Mesenchymal stem cell (in vitro differentiated cells and primary cell): ENCODE measurements at places on chromosomes 16 and 17.
A peak's percentile ranks its signal among the peaks of the same experiment; 100 is the strongest.

DNA sequence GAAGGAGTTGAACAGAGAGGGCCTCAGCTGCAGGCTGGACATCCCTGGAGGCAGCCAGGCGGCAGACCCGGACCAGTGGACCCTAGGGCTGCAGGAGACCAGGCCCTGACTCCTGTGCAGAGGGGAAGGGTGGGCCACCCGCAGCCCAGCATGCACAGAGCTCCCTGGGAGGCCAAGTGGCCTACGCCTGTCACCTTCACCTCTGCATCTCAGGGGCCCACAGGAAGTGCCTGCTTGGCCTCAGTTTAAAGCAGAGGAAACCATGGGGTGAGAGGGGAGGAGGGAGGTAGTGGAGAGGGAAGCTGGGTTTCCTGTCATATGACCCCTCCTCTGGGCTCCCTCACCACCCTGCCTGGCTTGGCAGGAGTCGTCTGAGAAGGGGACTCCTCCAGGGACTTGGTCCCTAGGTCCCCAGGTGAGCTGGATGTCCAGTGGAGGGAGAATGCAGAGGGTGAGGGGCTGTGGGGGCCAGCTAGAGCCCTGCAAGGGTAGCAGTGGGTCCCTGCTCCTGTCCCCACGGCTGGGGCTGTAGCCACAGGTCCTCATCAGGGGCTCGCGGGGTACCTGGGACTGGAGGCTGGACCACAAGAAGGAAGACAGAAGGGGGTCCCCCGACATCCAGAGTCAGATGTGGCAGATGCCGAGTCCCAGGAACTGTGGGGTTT is at the start of gene TMC8:
TMC8 (plus strand) TSS at position 335 of the 665 bp plus-strand sequence. CDS start 818 bp downstream, outside the sequence.
- no peak for DNase-seq

DNA sequence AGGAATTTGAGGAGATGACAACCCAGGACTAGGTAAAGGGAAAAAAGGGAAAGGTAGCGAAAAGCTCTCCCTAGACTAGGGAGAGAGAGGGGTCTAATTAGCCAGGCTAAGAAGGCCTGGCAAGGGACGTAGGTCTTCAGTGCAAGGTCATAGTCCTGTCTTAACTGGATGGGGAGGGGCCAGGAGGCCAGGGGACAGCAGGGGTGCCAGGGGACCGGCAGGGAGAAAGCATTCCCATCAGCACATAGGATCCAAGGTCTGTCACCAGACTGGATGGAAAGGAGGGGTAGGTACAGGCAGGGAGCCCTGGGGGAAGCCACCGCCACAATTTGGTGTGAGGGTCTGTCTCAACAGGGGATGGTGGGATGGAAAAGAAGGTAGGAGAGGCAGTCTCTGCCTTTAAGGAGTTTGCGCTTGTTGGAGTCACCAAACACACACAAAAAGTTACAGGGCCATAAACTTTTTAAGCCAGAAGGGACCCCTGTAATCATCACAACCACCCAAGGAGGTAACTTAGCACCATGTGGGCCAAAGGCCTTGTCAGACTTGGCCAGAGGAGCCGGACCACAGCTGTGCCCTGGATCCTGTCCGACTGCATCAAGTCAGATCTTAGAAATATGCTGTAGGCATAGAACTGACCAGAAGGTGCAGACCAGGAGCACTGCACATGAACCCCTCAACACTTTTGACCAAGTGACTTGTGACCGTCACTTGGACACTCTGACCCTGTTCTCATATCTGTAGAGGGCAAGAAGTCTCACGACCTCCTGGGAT is 10.0 kb downstream of the AXIN2 start:
- no peak for DNase-seq

GRCh38 chr17:73429440-73430164 is 117.8 kb upstream of the CDC42EP4 start:
- DNase-seq = peak; percentile 69

GRCh38 chr16:88982286-88983084 is 5.5 kb upstream of the CBFA2T3 start:
- DNase-seq = no peak

DNA sequence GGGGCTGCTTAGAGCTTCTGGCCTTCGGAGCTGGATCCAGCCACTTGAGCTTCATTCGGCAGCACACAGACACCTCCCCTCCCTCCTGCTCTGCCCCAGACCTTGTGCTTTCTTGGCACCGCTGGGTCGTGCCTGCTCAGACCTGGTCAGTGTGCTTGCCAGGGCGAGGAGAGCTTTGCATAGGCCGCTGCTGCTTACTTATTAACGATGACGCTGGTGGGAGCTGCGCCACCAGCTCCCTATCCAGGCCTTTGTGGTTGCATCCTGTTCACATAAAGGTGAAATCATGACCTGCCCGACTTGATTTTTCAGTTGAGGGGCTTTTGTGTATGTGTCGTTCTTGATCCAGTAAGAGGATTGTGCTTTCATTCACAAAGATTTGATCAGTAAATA is 101.1 kb downstream of the MSI2 start:
- no peak for DNase-seq

GRCh38 chr17:81593105-81593871 is 41.1 kb upstream of the FAAP100 start:
- DNase-seq = no peak

GRCh38 chr17:74810699-74811485 is 34.7 kb upstream of the NAT9 start:
- no peak for DNase-seq

DNA sequence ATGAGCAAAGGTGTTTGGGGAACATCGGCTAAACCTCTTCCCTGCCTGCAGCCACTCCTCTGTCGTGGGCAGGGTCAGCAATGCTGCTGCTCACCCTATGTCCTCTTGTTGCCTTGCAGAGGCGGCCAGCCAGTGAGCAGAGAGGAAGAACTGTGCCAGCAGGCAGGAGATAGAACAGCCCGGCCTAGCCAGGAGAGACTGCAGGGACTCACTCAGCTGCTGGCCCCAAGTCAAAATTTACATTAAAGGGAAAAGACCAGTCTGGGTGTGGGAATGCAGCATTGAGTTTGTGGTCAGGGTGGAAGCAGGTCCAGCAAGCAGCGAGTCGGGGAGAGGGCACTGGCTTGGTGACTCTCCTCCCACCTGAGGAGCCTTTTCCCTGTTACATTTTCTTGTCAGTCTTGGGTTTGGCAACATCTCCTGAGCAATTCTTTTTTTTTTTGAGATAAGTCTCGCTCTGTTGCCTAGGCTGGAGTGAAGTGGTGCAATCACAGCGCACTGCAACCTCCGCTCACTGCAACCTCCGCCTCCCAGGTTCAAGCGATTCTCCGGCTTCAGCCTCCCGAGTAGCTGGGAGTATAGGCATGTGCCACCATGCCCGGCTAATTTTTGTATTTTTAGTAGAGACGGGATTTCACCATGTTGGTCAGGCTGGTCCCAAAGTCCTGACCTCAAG is 22.7 kb downstream of the LIG3 start:
- no peak for DNase-seq

- DNase-seq = peak; percentile 89
Measured at GRCh38 chr17:50953831-50954601, 87.9 kb upstream of the TOB1 start.

DNA sequence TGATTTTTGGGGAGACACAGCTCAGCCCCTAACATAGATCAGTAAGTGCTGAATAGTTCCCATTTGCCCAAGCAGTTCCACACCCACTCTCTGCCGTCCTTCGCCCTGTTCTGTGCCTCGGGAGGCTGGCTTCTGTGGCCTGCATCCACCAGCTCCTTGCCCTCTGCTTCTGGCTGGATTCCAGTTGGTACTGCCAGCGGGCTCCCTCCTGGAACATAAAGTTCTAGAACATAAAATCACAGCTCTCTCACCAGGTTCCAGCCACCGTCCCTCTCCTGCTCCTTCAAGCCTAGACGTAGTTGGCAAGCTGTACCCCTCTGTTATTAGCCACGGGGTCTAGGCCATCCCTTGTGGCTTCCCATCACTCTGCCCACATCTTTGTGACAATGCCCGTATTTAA is 3.9 kb upstream of the MRPS23 start:
- no peak for DNase-seq

- no peak for DNase-seq
Measured at GRCh38 chr17:17356931-17357270, 53.7 kb downstream of the NT5M start.

GRCh38 chr16:72108353-72109102 is 14.9 kb downstream of the DHX38 start:
- no peak for DNase-seq

DNA sequence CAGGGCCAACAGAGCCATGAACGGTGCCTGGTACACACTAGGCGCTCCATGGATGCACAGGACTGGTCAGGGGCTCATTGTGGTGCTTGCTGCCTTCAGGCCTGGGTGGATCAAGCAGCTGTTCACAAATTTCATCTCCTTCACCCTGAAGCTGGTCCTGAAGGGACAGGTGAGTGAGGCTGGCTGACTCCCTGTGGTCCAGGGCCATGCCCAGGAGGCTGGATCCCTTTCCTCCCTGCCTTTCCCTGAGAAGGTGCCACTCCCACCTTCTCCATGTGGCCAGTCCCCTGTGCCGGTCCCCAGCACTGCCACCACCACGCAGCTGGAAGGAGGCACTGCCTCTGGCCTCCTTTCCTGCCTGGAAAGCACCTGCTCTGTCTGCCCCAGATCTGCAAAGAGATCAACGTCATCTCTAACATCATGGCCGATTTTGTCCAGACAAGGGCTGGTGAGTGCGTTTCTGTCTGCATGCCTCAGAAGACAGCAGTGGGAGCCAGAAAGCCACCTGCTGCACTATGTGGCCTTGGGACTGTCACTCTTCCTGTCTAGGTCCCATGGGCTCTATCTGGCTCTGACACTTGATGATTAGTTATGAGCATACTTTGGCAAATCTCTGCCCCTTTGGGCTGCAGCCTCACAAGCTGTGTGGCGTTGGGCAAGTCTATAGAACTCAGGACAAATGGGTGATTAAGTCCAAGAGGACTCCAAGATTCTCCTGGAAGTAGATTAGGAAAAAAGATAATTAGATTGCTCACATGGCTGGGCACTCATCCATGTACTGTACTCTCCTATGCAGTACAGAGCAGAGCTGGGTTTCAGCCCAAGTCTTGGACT is 9.4 kb downstream of the CETP start:
- no peak for DNase-seq

GRCh38 chr17:82435103-82435502 is 15.4 kb downstream of the CYBC1 start:
- peak; percentile 9 for DNase-seq

DNA sequence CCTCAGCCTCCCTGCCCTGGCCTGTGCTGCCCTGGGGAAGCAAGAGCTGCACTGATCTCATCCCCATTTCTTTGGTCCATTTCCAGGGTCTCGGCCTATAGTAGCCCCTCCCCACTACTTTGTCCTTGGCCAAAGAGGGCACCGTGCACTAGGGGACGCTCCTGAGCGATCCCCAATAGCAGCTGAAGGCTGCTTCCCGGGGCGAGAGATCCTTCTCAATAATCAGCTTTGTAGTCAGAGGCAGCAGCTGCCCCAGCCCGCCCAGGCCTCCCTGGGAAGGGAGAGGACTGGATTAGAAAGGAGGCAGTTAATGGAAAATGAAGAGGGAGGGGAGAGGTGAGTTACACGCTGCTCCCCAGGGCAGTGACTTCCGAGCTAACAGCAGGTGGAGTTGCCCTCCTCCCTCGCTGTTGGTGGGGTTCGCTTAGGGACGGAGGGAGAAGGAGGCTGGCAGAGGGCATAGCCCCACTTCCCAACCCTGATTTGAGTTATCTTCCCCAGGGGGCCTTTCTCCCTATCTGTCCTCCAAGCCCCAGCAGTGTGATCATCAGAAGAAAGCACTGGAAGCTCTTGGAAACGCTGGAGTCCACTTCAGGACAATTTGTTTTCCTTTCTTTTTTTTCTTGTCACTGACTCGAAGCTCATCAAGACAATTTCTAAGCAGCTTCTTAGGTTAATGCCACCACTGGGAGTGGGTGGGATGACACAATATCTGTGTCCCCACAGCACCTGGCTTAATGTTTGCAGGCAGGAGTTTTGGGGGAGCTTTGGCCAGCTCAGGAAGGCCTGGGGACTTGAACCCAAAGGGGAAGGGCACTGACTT is 2.6 kb downstream of the MXRA7 start:
- peak; percentile 49 for DNase-seq

DNA sequence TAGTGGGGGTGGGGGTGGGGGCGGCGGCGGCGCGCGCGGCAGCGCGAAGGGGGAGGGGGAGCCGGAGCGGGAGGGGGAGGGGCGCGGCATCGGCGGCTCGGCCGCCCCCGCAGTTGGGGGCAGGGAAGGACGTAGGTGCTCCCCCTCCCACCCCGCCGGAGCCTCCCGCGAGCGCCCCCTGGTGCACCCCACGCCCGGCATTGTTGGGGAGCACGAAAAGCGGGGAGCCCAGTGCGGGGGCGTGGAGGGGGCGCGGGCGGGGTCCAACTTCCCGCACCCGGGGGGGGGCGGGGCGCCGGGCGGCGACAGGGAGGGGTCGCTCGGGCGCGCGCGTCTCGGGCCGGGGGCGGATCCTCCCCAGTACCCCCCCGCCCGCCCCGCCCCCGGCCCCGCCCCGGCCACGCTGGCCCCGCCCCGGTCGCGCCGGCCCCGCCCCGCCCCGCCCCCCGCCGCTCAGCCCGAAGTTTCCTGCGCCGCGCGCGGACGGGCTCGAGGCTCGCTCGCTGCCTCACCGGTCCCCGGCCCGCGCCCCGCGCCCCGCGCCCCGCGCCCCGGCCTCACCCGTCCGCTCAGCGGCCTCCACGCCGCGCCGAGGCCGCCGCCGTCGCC is at the start of gene CACNA1H:
CACNA1H (plus strand) TSS at position 456 of the 609 bp plus-strand sequence. CDS start 632 bp downstream, outside the sequence.
- DNase-seq = no peak

- DNase-seq = no peak
Measured at GRCh38 chr16:534135-534534, 6.6 kb downstream of the CAPN15 start.

- no peak for DNase-seq
Measured at GRCh38 chr17:49431743-49432142, 17.1 kb upstream of the PHB1 start.

DNA sequence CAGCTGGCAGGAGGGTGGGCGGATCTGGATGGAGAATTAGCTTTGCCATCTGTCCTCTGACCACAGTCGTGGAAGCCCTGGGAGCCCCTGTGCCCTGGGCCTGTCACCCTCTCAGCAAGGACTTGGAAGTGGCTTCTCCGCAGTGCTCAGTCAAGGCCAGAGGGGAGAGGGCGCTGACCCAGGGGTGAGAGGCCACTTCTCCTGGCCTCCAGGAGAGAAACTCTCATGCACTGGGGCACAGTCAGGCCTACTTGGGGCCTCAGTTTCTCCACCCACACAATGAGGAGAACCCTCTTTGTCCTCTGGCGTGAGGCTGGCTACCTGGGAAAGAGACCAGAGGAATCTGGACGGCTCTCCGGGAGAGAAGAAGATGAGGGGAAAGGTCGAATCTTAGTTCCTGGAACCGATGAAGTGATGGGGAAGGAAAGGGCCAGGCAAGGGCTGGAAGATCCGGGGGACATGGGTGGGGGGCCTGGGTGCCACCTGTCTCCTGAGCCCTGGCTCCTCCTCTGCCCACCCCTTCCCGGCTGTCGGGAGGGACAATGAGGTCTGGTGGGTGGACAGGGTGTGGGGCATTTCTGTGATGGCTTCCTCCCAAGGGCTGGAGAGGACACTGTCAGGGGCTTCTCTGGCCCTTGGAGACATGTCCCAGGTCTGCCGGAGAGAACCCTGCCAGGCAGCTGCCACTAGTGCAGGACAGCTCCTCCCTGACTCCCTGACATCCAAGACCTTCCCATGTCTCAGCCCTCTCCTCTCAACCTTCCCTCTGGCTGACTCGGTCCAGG is 9.0 kb upstream of the ARHGAP27 start:
- no peak for DNase-seq

DNA sequence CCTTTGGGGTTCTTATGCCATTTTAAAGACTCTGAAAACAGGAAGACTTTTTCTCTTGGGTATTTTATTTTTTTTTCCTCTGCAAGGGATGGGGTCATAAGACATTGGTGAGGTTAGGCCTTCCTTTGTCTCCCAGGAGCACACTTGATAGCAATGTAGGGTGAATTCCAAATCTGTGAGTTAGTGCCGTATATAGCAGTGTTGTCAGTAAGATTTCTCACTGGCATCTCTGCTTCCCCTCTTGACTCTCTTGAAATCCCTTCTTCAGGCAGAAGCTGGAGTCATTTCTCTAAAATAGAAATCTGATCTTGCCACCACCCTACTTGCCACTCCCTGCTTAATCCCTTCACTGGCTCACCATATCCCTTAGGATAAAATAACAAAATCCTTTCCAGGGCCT is 529.7 kb downstream of the WWOX start:
- DNase-seq = peak; percentile 70
